Gastroesophageal sphincter (tissue), 4 donors: ENCODE measurements at places on chromosomes 2 and 18.

GRCh38 chr2:46268196-46268595 lies 29.0 kb upstream of the EPAS1 start:
- no peak for ATAC-seq

DNA sequence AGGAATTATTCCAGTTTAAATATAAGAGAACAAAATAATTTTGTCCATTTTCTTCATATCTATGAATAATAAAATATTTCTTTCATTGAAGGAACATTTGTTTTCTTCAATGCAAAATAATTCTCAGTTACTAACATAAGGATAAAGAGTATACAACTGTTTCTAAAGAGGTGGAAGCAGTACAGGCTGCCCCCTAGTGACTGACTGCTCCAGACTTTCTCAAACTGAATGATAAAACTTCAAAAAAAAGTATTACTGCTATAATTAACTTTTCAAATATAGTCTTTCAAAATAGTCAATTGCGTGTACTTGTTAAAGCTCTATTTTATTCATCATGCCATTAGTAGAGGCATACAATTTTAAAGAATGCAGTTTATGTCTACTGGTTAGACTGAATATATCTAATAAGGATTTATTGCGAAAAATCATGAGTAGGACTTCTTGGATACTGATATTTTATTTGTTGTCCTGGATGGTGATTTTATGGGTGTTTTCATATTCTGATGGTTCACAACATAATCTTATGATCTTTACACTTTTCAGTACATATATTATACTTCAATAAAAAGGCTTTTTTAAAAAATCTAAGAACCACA lies 100.1 kb downstream of the WDPCP start:
- ATAC-seq, result no peak

DNA sequence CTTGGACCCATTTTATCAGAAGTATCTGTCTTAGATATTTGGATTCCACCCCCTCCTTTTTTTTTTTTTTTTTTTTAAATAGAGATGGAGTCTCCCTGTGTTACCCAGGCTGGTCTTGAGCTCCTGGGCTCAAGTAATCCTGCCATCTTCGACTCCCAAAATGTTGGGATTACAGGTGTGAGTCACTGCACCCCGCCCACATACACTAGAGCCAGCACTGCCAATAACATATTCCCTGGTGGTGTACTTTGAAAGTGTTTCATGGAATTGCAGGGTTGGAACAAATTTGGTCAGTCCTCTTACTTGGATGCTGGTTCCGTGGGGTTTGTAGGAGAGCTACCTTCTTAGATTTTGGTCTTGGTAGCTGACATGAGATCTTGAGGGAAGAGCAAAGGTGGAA lies 15.0 kb downstream of the PDCL3 start:
- ATAC-seq, result no peak

- no peak for ATAC-seq
Measured at GRCh38 chr18:45726603-45727002, 2.6 kb downstream of the SLC14A1 start.

- ATAC-seq, result no peak
Measured at GRCh38 chr18:8911408-8912340, 190.8 kb upstream of the NDUFV2 start.

DNA sequence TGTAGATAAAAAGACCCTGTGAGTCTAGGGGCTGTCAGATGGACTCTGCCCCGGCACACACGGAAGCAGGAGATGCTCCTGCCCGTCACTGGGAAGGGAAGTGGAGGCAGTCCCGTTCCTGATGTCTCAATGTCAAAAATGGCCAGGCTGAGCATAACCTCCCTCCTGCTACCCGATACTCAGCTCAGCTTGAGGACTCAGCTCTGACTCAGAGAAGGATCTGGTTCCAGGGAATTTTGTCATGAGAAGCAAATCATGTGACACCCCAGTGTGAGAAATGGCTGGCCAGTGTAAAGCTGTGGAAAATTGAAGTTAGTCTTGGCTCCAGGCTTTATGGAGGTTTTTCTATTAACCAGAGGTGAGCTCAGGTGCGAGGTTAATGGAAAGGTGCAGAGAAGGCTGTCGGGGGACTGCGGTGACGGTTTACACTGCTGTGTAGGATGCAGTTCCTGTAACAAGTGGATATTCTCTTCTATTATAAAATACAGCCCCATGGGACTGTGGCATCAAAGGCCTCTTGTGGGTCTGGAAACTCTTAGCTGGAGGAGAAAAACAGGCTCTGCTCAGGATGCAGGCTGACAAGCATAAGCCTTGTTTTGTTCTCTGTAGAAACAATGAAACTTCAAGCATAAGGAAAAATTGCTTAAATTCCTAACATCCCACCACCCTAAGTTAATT lies 24.7 kb upstream of the AGAP1 start:
- peak; percentile 93 for ATAC-seq

DNA sequence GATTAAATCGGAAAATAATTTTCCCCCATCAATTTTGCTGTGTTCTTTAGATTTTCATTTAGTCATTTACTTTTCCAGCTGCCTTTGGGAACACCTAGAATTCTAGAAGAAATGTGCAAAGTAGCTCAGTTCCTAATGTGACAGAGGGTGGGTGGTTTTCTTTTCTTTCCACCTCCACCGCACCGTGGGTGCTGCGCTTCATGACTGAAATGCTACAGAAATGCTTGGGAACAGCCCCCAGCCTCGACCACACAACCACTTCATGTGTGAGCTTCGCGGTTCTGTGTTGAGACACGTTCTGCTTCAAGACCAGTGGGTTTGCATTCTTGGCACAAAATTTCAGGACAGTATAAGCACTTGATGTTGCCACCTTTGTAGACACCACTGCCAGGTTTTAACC lies 30.9 kb downstream of the E2F6 start:
- ATAC-seq, result no peak
